ENCODE measurements at places on chromosomes 5 and 9.

- DNase-seq, result no peak
These were observed 482.6 kb downstream of the ZNF608 start for GRCh38 chr5:124263680-124264491.

DNA sequence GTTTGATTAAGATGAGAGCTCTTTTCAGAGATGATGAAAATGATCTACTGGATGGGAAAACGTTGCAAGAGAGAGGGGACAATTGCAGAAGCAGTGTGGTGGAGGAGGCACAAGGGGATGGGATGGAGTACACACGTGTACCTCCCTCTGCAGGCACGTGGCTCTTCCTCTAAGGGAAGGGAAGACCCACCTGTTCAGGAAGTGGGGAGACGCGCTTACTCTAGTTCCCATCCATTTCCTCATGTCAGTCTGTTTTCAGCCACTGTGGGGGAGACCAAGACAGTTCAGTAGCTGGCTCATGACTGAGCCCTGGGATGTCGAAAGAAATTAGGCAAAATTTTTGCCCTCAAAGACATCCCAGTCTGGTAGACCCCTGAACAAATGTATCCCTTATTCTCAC, 619.2 kb upstream of the CLINT1 start:
- DNase-seq, result no peak

DNA sequence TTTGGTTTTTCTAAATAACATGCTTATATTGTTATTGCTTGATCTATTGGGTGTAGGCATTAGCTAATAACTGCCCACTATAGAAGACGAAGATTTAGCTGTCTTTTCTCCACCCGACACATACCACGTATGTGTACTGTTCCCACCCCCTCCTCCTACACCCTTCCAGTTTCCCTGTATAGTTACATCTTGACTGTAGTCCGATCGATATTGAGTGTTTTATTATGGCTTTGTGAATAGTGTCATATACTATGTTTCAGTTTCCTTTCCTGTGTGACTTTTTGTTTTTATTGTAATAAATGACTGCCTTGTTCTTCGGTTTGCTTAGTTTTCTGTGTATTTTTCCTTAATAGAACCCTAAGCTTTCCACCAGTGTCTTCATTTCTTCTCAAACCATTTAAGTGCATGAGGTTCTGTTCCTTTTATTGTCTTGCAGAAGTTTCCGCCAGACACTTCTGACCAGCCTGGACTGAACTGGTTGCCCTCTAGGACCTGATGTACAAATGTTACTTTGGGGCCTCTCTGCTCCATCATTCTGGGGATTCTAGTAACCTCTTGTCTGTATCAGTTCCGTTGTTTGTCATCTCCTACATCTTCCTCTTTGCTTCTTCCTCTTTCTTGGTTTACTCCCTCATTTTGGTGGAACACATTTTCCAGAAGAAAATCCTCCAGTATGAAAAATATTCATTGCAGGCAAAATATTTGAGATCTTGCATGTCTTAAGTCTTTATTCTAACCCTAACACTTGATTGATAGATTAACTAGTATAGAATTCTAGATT, 61.8 kb downstream of the PRKACG start:
- DNase-seq, result no peak

DNA sequence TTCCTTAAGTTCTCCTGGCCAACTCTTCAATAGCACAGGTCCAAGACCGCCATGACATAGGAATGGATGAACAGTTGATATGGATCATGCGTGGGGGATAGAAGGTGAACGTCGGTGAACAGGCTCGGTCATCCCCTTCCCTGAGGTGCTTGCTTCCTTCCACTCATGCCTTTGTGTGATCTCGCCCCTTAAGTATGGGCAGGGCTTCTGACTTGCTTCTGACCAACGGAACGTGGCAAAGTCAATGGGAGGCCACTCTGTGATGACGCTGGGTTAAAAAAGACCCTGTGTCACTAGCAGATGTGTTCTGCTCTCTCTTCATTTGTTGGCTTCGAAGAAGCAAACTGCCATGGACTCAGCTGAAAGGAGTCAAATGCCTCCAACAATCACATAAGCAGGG, 240.5 kb upstream of the TUT7 start:
- no peak for DNase-seq

DNA sequence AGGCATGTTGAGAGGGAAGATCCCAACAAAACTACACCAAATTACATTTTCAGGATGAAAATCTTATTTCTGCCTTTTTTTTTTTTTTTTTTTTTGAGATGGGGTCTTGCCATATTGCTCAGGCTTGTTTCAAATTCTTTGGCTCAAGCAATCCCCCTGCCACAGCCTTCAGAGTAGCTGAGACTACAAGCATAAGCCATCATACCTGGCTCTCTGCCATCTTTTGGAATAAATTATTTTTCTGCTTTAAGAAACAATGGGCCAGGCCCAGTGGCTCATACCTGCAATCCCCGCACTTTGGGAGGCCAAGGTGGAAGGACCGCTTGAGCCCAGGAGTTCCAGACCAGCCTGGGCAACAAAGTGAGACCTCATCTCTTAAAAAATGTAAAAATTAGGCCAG, 14.3 kb downstream of the AFF4 start:
- no peak for DNase-seq

DNA sequence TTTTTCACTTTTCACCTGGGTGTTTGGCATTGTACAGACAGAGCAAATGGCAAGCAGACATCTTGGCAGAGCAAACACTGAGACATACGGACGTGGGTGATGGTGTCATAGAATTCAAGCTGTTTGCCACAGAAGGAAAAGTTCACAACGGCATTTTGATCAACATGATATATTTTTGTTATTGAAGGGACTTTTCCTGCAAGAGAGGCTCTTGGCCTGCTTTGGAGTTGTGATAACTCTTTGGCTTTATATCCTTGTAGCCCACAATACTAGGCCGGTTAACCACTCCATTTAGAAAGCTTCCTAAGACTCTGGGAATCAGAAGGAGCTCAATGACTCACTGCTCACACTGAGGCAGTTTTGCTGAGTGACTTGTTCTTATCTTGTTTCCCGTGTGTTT, 1038.3 kb downstream of the TLE1 start:
- no peak for DNase-seq

- no peak for DNase-seq
These were observed 23.4 kb upstream of the MAMDC2 start for GRCh38 chr9:70020217-70020616.

DNA sequence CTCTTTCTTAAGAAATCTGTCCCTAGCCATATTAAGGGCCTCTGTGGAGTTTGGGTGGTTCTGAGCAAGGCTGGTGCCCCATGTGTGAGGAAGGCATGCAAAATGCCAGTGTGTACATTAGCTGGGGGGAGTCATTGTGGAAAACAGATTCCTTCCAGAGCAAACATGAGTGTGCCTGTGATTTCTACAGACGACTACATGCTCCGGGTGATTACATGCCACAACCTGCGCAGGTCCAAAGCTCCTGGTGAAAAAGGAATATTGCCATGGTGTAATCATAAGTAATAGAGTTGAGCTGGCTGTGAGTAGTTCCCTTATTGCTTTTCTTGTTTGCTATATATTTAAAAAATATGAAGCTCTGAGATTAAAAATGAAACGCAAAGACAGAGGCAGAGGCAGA, 102.1 kb downstream of the ACER2 start:
- no peak for DNase-seq

GRCh38 chr9:108850293-108850897, 5.4 kb downstream of the ACTL7B start:
- no peak for DNase-seq

DNA sequence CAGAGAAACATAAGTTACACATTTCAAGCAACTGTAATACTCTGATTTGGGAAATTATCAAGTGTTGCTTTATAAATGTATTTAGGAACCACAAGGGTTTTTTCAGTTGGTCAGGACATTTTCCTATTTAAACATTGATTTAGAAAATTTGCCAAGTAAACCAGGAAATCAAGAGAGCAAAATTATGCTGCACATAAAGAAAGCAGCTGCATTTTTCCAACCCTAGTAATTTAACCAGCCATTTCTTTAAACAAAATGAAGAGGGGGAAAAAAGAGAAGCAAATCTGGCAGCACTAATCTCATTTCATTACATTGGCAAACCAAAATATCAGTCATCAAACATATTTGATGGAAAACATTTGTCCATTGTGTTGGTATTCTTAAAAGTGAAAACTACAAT, 271.4 kb downstream of the TLE1 start:
- no peak for DNase-seq

- DNase-seq, result no peak
These were observed 102.6 kb downstream of the ERCC6L2 start for GRCh38 chr9:95978106-95978505.

GRCh38 chr9:15227491-15227890, 79.5 kb downstream of the TTC39B start:
- DNase-seq, result no peak

GRCh38 chr9:25709941-25710340, 31.7 kb upstream of the TUSC1 start:
- DNase-seq, result no peak

GRCh38 chr5:173953528-173954090, 35.4 kb upstream of the C5orf47 start:
- no peak for DNase-seq
